ENCODE measurements at places on chromosomes 13 and 19.

DNA sequence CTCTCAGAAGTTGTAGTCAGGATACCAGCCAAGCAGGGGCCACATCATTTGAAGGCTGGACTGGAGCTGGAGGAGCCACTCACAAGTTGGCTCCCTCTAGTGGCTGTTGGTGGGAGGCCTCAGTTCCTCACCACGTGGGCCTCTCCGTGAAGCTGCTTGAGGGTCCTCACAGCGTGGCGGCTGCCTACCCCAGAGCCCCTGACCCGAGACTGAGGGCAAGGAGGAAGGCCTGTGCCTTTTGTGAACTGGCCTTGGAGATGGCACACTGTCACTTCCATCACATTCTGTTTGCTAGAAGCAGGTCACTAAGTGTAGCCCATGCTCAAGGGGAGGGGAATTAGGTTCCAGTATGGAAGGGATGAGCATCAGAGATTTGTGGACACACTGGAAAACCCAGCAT lies 14.6 kb downstream of the GNA11 start:
- no peak for DNase-seq

DNA sequence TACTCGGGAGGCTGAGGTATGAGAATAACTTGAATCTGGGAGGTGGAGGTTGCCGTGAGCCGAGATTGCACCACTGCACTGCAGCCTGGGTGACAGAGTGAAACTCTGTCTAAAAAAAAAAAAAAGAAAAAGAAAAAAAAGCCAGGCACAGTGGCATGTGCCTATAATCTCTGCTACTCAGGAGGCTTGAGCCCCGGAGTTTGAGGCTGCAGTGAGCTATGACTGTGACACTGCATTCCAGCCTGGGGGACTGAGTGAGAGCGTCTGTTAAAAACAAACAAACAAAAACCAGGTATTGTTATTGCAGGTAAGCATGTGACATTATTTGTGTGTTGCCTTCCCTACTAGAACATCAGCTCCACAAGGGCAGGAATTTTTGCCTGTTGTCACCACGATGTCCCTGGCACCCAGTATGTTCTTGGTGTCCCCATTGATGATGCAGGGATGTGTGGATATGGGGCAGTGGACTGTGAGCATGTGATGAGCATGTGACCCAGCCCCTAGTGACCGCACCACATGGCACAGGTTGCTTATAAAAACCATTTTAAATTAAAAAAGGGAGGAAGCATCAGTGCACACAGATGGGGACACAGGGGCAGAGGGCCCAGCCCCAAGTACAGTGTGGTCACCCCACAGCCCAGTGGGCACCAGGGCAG lies 1.6 kb upstream of the KANK2 start:
- DNase-seq = no peak

DNA sequence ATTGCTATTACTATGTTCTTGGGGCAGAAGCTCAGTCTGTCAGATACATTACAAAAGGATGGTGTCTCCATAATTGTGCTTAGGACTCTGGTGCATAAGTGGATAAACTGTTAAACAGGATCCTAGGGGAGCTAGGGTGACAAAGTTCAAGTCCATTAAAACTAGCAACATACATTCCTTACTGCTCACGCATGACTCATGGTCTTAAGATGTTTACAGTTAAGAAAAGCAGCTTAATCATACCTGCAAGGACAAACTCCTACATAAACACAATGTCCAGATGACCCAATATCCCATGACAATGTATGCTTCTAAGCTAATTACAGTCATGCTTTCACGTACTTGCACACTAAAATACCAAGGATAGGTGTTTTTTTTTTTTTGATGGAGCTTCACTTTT lies 3.5 kb upstream of the ZNF701 start:
- no peak for DNase-seq

DNA sequence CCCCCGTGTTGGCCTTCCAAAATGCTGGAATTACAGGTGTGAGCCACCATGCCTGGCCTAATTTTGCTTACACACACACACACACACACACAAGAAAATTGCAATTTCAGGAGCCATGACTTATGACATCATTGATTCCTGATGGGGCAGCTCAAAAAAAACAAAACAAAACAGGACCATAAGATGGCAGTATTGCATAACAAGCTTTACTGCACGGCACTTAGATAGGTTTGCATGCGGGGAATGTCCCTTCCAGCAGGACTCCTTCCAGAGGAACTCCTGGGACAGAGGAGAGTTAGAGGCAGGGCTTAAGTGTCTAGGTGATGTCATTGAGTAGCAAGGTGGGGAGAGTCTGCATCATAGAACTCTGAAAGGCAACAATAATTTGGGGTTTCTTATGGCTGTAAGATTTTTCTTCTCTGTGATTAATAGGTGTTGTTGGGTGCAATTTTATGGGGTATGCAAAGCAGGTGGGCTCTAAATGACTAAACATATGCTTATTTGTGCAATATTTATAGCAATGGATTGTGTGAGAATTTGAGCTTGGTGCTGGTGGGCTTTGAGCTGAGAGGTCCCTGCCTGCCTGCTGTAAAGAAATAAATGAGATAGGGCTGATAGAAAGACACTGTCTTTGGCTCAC lies 9.0 kb upstream of the ACSBG2 start:
- no peak for DNase-seq

- DNase-seq = no peak
Measured at GRCh38 chr19:18131841-18132596, 20.9 kb upstream of the PIK3R2 start.

DNA sequence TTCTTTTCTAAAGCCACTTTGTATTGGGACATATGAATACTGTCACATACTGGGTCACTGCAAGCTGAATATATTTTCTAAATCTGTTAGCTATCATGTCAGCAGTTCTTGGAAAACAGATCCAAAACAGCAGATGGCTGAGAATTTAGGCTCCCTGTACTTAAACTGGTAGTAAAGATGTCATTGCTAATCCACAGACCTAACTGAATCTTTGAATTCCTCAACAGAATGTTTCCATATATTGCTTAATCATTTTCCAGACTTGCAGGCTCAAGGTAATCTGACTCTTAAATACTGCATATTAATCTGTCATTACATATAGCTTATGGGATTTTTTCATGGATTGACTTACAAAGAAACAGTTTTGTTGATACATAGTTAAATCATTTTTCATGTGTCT lies 639.0 kb upstream of the KLHL1 start:
- DNase-seq = no peak

DNA sequence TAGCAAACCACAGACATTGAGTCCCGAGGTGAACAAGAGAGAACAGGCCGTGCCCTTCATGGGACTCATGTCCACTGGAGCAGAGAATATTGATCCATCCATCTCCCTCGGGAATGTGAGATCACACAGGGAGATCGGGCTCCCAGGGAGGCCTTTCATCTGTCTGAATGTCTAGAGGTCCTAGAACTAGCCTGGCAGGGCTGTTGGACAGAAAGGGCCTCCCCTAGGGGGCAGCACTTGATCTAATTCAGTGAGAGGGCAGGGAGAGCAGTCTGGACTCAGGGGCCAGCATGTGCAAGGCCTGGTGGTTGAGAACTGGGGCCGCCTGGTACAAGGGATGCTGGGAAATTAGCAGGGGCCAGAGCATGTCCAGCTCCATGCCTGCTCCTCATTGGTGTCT lies 4.3 kb downstream of the RUVBL2 start:
- no peak for DNase-seq

DNA sequence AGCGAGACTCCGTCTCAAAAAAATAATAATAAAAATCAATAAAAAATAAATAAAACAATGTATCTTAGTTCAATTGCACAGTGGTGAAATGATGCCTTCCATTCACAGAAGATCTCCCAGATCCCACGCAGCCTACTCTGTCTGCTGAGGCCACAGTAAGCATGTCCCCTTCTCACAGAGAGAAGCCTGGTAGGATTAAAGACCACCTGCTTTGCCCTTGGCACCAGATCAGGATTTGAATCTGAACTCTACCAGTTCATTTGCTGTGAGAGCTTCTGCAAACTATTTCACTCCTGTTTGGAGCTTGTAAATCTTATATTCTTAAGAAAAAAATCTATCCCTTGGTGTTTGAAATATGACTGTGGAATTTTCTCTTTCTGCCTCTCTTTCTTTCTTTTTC lies 2.2 kb upstream of the SLC7A1 start:
- DNase-seq = no peak

DNA sequence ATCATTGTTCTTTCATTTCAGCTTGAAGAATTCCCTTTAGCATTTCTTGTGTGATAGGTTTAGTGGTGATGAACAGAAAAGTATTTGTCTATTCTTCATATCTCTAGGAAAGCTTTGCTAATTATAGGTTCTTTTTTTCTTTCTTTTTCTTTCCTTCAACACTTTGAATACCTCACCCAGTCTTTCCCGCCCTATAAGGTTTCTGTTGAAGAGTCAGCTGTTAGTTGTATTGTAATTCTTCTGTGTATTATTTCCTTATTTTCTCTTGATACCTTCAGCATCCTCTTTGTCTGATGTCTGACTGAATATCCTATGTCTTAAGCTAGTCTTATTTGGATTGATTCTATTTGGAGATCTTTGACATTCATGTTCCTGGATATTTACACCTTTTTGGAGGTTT lies 1989.4 kb downstream of the PCDH9 start:
- no peak for DNase-seq

DNA sequence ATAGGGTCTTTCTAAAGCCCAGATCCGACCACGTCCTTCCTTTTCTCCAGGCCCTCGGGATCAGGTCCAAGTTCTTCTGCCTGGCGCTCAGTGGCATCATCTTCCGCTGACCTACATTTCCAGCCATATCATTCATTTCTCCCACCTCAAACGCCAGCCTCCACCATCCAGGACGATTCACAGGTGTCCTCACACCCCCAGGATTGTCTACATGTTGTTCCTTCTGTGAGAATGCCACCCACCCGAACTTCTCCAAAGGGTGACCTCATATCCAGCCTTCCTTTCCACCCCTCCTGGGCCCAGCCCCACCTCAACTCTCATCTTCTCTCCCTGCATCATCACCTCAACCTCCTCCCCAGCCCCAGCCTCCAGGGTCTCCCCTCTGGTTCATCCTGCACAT lies 4.7 kb upstream of the KLK5 start:
- no peak for DNase-seq

DNA sequence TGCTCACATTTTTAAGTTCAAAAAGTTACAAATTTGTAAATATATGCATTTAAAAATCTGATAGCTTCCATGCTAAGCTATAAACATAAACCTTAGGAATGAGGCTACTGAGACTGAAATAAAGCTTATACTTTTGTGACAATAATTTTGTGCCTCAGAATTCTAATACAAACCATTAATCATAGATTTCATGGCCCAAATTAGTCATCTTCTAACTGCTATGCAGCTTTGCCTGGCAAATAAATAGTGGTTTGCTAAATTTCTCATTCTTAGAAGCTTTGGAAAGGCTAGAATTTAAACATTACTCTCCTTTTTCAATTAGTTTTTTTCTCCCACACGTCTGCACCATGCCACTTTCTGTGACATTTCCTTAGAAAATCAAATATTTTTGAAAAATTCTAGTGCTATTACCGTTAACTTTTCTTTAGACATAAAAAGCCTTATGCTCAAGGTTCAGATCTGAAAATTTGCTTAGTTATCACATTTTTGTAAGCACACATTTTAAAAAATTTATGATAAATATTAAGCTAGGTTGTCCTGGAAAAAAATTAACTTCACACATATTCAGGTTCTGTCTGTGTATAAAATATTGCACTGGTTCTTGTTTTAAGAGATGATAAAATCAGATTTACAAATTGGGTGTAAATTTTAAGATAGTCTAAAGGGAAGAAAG lies 46.9 kb downstream of the FNDC3A start:
- no peak for DNase-seq

DNA sequence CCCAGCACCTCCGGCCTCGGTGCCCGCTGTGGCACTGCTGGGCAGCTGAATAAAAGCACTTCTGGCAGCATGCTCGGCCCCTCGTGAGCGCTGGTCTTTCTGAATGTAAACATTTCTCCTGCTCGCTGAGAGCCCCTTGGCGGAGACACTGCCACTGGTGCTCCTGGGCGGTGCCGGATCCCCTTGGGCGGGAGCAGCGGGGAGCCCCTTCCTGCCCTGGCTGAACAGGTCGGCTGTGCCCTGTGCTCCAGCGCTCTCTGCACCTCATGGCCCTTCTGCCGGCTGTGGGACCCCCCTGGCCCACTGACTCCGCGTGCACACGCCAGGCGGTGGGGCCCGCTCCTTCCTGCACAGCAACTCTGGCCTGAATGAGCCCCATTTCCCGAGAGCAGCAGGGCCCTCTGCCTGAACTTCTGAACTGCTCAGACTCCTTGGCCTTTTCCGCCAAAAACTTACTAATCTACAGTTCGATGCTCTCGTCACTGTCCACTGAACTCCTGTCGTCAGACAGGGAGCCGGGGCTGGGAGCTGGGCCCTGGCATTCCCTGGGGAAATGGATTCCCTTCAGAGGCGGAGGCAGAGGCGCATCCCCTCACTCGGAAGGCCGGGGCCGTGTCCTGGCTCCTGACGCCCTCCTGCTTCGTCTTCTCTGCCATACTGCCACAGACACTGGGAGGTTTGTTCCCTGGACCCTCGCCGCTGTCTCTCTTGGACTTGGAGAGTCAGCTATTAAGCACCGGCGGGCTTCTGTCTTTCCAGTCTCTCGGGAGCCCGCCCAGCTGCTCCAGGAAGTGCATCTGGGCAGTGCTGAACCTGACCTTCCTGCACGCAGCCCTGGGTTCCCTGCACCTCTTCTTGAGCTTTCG lies 14.2 kb downstream of the RB1 start:
- no peak for DNase-seq

DNA sequence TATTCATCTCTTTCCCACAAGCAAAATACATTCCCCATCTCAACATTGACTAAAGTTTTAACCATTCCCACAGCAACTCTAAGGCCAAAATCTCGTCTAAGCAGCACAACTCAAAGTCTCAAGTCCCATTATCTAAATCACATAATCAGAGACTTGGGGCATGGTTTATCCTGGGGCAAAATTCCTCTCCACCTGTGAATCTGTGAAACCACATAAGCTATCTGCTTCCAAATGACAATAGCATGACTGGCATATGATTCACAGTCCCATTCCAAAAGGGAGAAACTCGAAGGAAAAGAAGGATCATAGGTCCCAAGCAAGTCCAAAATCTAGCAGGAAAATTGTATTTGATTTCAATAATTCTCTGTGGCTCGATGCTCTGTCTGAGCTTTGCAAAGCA lies 73.0 kb downstream of the ANKRD10 start:
- no peak for DNase-seq

GRCh38 chr19:15252398-15253018 lies 20.3 kb upstream of the EPHX3 start:
- no peak for DNase-seq

GRCh38 chr13:99542788-99543406 lies 41.6 kb downstream of the TM9SF2 start:
- no peak for DNase-seq

DNA sequence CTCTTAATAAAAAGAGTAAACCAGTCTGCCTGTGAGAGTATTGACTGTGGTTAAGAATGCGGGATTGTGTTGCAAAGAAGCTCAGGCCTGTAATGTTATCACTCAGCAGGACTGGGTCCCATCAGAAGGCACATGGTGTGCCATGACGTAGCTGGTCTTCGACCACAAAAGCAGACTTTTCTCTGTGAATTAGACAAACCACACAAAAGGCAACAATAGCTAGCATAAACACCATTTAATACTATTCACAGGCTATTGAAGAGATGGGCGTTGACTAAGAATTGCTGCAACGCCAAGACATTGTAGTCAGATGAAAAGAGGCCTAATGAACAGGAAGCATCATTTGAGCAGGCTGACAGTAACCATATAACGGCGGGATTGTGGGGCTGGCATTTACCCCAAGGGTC lies 235.6 kb upstream of the SOX21 start:
- no peak for DNase-seq
